ENCODE measurements at places on chromosomes 12 and 14.

DNA sequence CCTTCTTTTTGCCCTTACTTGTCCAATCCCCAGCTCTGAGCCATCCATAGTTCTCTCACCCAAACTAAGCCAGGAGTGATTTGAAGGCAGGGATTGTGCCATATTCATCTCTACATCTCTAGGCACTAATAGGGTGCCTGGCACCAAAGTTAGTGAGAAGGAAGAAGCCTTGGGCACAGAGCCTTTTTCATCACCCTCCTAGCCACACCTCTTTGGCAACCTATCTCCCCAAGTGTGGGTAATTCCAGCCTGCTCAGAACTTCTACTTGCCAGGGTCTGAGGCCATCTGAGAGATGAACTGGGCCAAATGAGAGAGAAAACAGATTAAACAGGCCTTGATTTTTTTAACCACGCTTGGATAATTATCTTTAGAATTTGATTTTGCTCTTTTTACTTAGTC, 61.3 kb downstream of the PHLDA1 start:
- DNase-seq = no peak

GRCh38 chr14:98931911-98932310, 340.1 kb downstream of the BCL11B start:
- DNase-seq = no peak

DNA sequence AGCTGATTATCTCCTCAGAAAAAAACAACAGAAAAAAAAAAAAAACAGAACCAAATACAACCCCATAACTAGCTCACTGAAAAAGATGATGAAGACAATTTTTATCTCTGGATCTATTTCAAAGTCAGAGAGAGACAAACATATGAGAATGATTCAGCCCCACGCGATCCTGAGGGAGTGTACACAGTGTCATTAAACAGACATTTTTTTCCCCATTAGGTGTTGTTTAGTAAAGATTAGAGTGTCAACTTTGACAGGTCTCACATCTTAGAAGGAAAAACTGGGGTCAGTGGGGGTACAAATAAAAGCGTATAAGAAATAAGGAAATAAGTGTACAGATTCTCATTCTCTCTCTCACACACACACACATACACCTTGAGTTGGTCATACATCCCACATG, 635.4 kb downstream of the NRXN3 start:
- DNase-seq = no peak

GRCh38 chr14:24278424-24278823, 7.0 kb upstream of the RABGGTA start:
- no peak for DNase-seq

- DNase-seq = no peak
These were observed 92.0 kb downstream of the TBX5 start for GRCh38 chr12:114313910-114314309.

GRCh38 chr12:558580-558979, 98.8 kb downstream of the B4GALNT3 start:
- DNase-seq = no peak
